ENCODE measurements at places on chromosomes 1 and 21.

- no peak for DNase-seq
These were observed 343.2 kb downstream of the OLFM3 start for GRCh38 chr1:101653482-101653946.

DNA sequence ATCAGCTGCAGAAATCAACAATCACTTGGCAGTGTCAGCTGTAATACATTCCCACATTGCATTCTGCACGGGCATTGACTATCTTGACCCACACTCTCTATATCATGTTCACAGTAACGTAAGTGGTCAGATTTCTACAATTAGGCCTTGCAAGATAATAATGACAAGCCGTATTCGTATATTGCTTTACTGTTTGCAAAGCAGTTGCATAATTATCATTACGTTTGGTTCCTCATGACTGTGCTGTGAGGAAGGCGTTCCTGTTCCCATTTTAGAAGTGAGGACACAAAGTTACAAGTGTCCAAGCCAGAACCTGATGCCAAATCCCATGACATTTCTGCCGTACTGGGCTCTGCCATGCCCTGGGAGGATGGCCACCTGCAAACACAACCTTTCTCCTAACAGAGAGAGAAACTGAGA lies 53.5 kb upstream of the TARBP1 start:
- no peak for DNase-seq

GRCh38 chr1:204716660-204717059 lies 31.1 kb upstream of the LRRN2 start:
- no peak for DNase-seq

- no peak for DNase-seq
These were observed 99.0 kb downstream of the ZZZ3 start for GRCh38 chr1:77583483-77583882.

- DNase-seq, result no peak
These were observed 118.7 kb downstream of the NFIA start for GRCh38 chr1:61201035-61201434.

- no peak for DNase-seq
These were observed 47.1 kb downstream of the STX6 start for GRCh38 chr1:180975551-180975950.

DNA sequence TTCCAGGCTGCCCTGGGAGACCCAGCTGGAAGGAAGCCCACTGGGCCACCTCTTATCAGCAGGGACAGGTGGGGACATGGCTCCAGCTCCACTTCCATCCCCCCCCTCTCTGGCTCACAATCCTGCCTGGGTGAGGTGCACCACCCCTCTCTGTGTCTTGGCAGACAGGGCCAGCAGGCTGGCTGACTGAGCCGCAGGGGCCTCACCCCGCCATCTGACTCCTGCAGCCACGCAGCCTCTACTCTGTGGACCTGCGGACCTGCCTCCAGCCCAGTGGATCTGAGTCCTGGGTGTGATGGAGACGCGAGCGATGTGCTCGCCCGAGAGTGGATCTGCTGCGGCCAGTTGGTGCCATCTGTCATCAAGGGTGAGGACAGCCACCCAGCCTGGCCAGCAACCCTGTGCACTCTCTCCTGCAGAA lies 30.1 kb downstream of the RCC2 start:
- DNase-seq, result no peak

- DNase-seq, result no peak
These were observed 2.4 kb downstream of the S100A5 start for GRCh38 chr1:153538315-153538821.

DNA sequence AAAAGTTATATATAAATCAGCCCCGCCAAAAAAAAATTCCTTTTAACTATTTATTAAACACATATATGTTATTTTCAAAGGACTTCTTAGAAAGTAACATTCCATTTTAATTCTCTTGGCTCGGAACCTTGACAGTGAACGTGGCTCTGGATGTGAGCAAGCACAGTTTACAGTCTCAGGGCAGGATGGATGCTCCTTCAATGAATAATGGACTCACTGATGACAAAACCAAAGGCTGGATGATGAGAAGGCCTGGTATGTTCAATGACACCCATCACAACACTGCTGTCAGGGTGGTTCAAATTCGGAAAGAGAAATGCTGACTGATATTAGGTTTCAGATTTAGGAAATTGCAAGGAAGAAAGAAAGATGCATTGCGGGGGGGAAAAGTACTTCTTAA lies 148.8 kb downstream of the SIPA1L2 start:
- no peak for DNase-seq

DNA sequence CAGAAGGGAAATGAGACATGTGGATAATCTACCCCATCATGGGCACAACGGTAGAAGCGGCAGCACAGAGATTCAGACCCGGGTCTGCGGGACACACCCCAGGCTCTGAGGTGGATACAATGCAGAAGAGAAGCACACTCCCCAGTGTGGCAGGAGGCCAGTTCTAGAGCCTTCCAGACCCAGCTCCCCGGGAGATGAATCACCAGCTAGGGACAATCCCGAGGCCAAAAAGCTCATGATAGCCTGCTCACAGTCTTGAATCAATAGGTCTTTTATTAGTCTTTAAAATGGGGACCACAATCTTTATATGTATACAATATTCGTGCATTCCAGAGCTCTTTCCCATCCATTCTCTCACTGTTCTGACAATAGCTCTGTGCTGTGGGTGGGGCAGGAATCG lies 57.3 kb upstream of the DIRAS3 start:
- DNase-seq, result no peak

DNA sequence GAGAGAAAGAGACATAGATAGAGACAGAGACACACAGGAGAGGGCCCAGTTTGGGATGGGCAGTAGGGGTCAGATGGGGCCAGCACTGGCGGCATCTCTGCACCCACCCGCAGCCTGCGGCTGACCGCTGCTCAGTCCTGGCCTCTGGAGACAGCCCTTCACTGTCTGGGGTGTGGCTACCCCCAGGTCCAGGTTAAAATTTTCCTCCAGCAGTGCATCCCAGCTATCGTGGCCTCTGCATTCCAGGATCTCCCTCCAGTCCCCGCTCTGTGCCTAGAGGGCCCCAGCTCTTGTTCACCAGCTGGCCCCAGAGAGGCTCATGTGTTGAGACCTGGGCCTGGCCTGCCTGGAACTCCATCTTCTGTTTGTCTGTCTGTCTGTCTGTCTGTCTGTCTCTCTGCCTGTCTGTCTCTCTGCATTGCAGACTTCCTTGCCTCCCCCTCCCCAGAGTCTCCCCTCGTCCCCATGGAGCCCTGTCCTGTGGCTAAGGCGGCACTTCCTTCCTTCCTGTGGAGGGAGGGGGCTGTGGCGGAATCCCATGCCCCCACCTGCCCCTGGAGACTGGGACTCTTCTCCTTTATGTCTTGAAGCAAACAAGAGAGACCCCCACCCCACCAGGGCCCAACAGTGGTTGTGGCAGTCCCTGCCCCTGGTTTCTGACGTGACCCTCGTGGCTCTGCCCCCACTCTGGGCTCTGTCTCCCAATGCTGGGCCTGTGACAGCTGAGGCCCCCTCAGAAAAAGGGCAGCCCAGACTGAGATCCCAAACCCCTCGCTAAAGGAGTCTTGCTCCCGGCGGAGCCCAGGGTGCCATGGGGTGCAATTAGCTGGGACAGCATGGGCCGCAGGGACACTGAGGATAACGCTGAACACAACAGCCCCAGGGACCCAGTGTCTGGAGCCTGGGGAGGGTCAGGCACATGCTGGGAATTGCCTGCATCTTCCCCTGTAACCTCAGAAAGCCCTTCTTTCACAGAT lies 241.8 kb downstream of the NPHP4 start:
- no peak for DNase-seq

DNA sequence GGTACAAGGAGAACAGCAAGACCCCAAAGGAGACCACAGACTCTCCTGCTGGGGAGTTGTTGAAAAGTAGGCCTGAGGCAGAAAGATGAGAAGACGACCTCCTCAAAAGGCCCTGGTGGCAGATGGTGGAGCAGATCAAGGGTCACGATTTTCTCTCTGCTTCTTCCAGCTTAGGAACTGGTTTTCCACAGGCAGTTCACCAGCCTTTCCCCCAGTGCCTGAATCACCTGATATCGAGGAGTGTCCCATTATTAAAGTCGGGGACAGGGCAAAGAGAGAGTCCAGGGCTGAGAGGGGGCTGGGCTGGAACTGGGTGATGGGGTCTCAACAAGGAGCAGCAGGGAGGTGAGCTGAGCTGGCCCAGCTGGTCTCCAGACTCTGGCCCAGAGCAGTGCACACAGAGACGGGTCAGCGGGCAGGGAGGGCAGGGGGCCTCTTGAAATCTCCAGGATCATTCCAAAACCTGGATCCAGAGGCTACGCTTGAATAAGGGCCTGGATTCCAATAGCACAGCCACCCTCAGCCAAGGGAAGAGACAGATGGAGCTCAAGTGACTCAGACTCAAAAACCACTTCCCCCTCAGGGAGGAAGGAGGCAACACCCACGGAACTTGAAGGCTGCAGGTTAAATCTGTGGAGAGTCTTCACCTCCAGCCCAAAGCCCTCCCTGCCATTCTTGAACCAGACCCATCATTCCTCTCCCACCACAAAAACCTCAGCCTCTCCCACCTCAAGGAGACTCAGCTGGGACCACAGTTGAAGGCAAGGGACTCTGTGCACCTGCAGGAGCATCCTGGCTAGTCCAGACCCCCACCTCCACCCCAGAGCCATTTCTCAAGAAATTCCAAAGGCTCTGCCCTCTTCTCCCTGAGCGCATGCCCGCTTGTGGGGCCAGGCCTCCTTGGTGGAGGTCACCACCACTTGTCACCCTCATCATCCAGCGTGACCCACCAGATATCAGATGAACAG lies at the start of gene S100A5:
Gene S100A5, minus strand, starts transcription at position 541 of the 968 bp plus-strand sequence. CDS start 743 bp downstream, outside the sequence.
- no peak for DNase-seq

- no peak for DNase-seq
These were observed at the start of gene TRAF5 for GRCh38 chr1:211326528-211327345. TRAF5 (plus strand) TSS chr1:211326833; CDS start chr1:211353240, 26,407 bp downstream.

DNA sequence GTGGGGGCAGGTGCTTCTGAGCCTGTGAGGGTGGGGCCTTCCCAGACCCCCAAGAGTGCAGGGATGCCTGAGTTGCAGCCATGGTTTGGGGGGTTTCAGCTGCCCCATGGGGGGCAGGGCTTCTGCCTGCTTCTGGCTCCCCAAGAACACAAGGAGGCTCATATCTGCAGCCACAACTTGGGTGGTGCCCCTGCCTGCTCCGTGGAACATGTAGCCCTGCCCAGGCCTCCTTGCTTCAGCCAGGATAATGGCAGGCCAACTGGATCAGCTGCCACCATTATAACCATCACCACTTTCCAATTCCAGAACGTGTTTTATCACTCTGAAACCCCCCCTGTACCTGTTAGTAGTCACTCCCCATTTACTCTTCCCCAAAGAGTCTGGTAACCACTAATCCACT lies 14.0 kb downstream of the ZBTB40 start:
- no peak for DNase-seq

Data from NCI-H1694 (cell line).